ENCODE measurements at places on chromosomes 16 and 17.
A peak's percentile ranks its signal among the peaks of the same experiment; 100 is the strongest.

- DNase-seq = no peak
Observed at GRCh38 chr17:38627957-38628356, 22.2 kb upstream of the SRCIN1 start.

GRCh38 chr16:68289621-68290329 is 21.0 kb downstream of the SLC7A6OS start:
- peak; percentile 61 for DNase-seq

DNA sequence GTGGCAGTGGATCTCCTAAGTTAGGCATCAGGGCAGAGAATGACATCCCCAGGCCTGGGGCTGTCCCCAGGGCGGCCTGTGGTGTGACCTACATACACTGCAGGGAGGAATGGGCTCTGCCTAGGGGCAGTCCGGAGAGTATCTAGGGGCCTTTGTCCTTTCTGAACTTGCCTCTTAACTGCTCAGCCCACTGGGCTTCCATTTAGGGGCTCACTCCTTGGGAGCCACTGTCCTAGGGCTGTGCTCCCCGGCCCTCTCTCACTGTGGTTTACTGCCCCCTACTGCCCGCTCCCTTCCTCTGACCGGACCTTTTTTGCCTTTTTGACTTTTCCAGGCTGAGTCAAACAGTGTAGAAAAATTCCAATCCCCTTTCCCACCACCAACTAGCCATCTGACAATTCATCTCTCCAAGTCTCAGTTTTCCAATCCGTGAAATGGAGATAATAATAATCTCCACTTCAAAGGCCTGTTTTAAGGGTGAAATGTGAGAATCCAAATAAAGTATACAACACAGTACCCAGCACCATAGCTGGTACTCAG is 66.8 kb downstream of the DNAH3 start:
- peak; percentile 77 for DNase-seq

GRCh38 chr16:69276148-69277115 is 34.7 kb upstream of the VPS4A start:
- DNase-seq = peak; percentile 98

GRCh38 chr16:67170168-67170948 is at the start of gene NOL3:
Gene NOL3 (plus strand): TSS chr16:67170538.
- peak; percentile 78 for DNase-seq

DNA sequence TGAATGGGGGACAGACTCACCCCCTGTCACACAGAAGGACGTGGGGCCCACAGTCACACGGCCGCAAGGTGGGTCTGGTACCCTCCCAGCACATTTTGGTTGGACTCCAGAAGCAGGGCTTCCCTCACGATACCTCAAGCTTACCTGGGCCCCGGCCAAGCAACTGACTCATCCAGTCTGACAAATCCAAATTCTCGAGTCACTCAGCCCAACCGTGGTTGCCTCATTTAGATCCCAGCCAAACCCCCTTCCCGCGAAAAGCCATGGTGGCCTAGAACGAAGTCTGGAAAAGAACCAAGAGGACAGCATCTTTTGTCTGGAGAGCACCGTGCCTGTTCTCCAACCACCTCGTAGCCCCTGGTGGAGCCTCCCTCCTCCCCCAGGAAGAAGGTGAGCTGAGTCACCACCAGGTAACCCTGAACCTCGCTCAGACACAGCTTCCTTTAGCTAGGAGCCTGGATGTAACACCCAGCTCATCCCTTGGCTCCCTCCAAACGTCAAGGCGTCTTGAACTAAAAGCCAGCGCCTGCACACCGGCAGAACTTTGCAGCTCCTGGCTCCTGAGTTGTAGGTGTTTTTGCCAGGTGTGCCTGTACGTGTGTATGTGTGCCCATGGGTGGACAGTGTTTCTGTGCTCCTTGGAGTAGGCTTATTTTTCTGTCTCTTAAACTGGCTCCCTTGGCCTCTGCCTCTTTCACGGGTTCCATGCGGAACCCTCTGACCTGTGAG is 78.9 kb downstream of the CMIP start:
- peak; percentile 70 for DNase-seq

DNA sequence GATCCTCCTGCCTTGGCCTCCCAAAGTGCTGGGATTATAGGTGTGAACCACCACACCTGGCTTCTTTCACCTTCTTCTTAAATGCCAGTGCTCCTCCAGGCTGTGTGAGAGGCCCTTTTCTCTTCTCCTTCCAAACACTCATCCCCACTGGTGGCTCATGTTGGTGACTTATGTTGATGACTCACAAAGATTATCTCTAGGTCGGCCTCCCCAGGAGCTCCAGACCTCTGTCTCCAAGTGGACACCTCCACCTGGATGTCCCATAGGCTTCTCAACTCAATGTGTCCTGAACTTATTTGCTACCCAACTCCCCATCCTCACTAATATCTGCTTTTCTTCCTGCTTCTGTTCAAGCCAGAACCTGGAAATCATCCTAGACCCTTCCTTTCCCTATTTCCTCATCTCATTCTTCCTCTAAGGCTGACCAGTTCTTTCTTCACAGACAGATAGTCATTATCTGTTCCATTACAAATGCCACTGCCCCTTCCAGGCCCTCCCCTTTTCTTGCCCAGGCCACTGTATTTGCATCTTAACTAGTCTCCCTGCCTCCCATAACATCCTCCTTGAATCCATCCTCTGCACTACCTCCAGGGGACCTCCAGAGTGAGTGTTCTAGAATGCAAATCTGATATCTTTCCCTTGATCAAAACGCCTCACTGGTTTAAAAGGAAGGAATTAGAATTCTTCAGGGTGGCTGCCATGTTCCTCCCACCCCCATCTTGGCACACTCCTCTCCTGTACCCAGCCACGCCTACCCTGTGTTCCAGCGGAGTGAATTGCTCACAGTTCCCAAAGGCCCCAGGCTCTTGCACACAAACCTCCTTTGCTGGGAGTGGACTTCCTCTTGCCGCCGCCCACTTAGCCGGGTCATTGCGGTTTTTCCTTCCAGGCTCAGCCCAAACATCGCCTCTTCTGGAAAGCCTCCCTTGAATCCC is 34.8 kb upstream of the FBXO47 start:
- DNase-seq = peak; percentile 94

DNA sequence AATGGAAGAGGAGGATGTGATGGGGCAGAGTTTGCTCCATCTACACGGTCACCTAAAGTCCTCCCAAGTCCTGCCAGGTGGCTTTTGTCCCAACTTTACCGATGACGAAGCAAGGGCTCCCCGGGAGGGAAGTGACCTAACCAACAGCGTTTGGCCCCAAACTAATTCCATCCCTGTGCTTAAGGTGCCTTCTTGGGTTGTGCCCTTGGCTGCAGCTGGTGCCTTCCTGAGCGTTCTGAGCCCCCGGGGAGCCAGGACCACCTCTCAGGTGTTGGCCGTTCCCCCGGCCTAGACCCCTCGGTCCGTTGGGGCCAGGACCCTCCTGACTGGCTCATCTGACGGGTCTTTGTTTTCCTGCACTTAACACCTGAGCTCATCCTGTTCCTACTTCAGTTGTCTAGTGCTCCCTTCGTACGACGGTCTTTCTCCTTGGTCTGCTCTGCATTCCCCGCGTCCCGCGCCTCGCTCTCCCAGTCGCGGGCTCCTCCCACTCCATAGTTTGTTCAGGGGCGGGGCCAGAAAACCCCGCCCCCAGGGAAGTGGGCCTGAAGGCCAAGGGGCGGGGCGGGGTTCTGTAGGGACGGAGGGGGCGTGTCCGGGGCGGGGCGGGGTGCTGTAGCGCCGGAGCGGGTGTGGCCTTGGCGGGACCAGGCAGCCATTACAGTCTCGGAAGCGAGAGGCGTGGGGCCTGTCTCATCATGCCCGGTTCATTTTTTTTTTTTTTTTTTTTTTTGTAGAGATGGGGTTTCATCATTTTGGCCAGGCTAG is 822 bp upstream of the ZSCAN10 start:
- DNase-seq = peak; percentile 90

- no peak for DNase-seq
Observed at GRCh38 chr17:37671028-37671823, 28.0 kb upstream of the DDX52 start.

GRCh38 chr16:46900455-46901235 is 16.5 kb downstream of the GPT2 start:
- DNase-seq = no peak

GRCh38 chr16:4917117-4917516 is 19.8 kb downstream of the PPL start:
- DNase-seq = peak; percentile 61

DNA sequence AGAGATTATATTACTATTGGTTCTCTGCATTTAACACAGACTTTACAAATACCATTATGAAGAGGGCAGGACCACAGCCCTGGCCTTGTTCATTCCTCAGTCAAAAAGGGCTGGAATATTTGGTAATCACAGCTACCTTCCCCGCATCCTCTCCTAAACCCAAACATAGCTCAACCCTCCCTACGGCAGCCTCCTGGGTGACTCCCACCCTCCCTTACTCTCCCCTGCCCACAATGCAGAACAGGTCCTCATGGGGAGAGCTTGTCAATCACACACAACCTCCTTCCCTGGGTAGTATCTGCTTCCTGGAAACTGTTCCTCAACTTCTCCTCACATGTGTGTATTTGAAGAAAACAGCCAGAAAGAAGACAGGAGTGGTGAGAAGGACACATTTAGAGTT is 224.2 kb downstream of the C16orf78 start:
- no peak for DNase-seq

DNA sequence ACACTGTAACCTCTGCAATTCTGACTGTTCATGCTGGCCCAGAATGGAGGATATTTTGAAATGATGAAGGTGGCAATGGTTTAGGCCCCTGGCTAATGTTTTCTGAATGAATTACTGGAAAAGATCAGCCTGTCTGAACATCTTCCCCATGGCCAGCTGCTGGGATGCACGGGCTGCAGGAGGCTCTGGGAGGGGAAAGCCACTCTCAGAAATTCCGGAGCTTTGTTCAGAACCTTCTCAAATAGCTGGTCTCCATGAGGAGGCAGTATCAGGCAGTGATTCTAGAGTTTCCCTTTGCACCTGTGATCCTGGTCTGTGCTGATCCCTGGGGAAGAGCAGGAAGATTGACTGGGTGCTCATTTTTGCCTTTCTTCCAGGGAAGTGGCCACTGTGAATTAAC is 5.0 kb downstream of the SLC6A2 start:
- DNase-seq = no peak

DNA sequence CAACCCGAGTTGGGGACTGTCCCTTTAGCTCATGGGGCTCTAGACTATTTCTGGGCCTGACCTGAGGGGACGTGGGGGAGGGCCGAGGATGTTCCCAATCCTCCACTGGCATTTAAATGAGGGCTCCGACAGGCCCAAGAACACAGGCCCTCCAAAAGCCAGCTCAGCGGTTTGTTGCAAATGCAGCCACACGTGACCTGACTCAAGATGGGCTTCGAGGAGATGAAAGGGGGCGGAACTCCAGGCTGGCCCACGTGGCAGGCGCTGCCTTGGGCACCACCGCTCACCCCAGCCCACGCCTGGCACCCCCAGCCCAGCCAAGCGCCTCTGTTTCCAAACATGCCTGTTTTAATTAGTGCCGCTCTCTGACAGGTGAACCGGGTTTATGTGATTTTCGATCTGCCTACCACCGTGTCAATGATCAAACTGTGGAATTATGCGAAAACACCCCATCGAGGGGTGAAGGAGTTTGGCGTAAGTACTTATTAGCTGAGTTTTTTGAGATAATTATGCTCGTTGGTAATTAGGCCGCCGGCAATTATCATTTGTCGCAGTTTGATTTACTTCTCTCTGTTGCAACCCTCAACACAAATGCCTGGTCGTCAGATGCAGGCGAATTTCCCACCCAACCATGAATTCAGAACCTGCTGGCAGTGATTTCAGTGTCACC is 226.7 kb downstream of the KATNIP start:
- no peak for DNase-seq

- DNase-seq = peak; percentile 15
Observed at GRCh38 chr16:86134802-86135461, 236.0 kb downstream of the IRF8 start.

DNA sequence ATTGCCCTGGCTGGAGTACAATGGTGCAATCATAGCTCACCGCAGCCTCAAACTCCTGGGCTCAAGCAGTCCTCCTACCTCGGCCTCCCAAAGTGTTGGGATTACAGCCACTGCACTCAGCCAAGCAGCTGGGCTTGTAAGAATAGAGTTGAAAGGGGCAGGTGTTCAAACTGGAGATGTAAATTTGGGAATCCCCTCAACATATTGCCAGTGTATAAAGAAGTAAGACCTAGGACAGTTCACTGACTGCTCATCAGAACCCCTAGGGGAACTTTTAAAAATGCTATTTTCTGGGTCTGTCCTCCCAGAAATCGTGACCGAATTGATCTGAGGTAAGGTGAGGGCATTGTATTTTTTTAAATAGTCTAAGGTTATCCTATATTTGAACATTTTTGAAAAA is 8.9 kb upstream of the DNAJA2 start:
- DNase-seq = no peak

DNA sequence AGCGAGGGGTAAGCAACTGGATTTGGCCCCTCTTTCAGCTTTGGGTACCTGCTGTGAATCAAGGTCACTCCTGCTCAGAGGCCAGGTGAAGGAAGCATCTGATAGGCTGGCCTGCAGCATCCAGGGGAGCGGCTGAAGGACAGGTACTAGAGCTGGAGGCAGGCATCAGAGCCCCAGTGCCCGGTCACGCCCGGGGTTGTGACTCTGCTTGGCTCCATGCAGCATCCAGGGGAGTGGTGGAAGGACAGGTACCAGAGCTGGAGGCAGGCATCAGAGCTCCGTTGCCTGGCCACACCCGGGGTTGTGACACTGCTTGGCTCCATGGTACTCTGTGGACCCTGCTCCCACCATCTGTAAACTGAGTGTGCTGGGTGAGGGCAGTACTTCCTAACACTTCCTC is 189.7 kb downstream of the XYLT1 start:
- no peak for DNase-seq

DNA sequence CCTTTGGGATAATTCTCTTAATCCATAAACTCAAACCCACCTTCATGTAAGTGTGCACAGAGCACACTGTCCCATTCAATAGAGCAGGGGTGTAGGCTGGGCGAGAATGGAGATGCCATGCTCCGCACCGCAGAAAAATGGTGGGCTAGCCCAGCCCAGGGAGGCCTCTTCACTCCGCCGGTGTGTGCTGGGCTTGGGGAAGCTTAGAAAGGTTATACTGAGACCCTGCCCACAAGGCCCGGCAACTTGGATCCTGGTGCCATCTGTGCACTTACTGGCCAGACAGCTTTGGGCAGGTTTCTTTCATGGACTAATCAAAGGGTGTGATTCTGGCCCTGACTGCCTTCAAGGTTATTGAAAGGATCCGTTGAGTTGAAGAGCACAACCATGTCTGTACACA is 3.7 kb upstream of the STAT5A start:
- DNase-seq = no peak

DNA sequence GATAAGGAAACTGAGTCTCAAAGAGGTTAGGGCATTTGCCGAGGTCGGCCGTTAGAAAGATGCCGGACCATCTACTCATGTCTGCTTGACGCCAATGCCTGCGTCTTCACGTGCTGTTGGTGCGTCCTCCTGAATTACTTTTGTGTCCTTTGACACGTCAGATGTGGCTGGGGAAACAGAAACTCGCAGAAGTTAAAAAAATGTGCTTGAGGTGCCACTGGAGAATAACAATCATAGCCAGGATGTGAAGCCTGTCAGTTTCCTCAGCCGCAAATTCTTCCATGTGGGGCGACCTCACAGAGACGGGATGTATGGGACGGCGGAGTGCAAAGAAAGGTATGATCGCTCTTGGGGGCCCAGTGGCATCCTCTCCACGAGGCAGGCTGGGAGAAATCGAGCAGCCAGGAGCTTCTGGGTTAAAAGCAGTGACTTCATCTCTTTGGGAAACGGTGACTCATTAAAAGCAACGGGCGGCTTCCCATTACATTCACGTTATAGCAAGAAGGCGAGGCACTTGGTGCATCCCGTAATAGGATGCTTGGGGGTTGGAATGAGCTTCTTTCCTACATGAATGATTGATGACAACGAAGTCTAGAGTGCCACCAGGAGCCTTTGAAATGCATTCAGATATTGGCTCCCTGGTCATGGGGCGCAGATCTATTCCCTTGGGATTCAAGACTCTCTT is 67.8 kb downstream of the BMERB1 start:
- DNase-seq = peak; percentile 82
